Left lung (tissue), 14 donors: ENCODE measurements at places on chromosomes 3 and 15. TPM values are rescaled to one million over a fixed set of nuclear protein-coding genes. Genes with fewer than 3 reads are reported as not detected.

GRCh38 chr15:88401996-88402656 is 65.1 kb downstream of the MRPL46 start:
- no peak for DNase-seq

DNA sequence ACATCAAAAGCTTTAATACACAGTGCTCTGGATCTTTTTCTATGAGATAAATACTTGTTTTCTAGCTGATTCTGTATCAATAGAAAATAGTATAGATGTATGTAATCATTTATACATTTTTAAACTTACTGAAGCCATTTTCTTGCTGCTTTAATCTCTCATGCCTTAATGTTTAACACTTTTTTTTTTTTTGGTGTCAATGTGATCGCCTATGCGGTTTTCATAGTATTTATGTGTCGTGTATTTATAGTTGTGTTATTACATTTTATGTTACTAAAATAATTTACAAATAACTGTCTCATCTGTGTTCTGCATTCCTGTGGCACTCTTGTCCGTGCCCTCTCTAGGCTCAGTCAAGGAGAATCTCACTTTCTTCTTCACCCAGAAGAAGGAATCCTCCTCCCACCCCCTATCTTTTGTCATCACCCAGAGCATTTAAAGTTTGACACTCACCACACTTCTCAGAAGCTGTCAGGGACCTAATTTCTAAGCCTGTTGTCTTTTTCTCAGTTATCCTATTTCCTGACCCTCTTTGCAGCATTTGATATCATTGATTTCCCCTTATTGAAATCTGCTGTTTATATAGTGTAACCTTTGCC is 21.4 kb upstream of the GPR171 start:
- DNase-seq = no peak

- peak; percentile 10 for DNase-seq
Measured at GRCh38 chr3:159593927-159594605, 394.6 kb upstream of the IL12A start.

The FOXL2NB gene
- polyA plus RNA-seq = 0.08 TPM

GRCh38 chr3:99418209-99418635 is 220.2 kb upstream of the COL8A1 start:
- DNase-seq = no peak

GRCh38 chr3:114186501-114186900 is 7.6 kb upstream of the DRD3 start:
- DNase-seq = no peak

The SPATA12 gene
- not detected for polyA plus RNA-seq

DNA sequence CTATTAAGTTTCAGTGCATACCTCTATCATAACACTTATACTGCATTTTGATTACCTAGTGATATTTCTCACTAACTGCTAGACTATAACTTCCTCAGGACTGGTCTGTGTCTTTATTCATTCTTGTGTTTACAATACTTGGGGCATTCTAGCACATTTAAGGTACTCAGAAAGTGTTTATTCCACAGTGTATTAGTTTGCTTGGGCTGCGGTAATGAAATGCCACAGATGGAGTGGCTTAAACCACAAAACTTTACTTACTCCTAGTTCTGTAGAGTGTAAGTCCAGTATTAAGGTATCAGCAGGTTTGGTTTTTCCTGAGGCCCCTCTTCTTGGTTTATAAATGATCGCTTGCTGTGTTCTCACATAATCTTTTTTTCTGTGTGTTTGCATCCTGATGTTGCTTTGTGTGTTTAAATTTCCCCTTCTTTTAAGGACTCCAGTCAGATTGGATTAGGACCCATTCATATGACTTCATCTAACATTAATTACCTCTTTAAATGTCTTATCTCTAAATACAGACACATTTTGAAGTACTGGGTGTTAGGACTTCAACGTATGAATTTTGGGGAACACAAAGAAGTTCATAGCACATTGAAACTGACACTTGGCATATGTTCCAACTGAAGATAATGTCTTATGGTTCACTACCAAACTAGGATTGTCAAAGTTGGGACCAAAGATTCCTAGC is 23.9 kb downstream of the RNF111 start:
- DNase-seq = no peak

The CHRM5 gene
- polyA plus RNA-seq = 0.37 TPM

The STAC gene
- 0.63 TPM for polyA plus RNA-seq

GRCh38 chr15:83112233-83112955 is 4.9 kb downstream of the TM6SF1 start:
- no peak for DNase-seq

GRCh38 chr15:59276225-59277178 is 69.9 kb downstream of the LDHAL6B start:
- DNase-seq = no peak

DNA sequence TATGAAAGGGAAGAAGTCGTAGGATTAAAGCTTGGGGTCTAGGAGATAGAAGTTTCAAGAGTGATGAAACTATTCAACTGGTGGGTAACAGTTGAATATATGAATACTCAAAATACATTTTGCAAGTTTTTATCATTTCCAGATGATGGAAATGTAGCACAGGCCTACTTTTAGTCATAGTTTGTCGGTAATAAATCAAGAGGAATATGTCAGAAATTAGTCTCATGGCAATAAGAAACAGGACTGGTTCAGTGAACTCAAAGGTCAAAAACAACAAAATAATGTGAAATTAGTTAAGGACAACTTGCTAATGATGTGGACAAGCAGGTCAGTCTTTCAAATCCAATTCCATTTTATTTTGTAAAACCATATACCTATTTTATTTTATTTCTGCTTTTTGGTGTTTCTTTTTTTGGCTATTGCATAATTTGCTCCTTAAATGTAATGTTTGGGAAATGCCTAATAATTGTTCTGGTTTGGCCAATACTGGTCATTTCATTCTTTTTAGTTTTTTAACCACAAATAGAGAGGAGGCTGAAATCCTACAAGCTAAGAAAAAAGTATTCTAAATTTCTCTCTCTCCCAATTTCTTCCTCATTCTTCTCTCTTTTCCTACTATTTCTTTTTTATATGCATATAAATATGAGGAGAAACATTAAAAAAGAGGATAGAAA is 195.2 kb upstream of the ARHGEF26 start:
- DNase-seq = no peak

GRCh38 chr3:105905328-105905727 is 36.5 kb upstream of the CBLB start:
- no peak for DNase-seq

- DNase-seq = peak; percentile 59
Measured at GRCh38 chr3:56980798-56981390, 79.6 kb upstream of the SPATA12 start.

DNA sequence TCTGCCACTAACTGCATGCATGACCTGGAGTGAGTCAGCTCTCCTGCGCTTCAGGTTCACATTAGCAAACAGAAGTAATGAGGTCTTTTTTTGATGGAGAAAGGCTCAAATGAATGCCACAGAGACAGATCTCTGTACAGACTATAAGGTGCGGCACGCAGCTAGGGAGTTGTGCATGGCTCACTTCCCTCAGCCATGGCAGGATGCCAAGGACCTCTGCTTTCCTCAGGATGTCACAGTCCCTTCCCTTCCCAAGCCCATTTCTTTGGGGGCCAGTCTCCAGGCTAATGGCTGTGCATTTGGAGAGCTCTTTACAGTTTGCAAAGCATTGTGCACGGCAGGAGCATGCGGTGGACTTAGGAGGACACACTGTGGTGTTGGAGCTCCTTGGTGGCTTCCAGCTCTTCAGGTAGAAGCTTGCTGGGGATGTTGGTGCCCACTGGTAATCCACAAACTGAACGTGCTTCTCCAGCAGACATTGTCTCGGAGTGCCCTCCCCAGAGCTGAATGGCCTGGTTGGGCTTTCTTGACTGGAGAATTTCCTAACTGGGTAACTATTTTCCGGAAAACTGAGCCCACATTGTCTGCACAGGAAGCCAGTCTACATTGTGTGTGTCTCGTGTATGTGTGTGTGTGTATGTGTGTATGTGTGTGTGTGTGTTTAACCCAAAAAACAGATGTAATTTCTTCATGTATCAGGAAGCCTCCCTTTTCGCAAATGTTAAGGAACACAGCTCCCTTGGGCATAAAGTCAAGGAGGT is 172.5 kb upstream of the TLE3 start:
- no peak for DNase-seq

The NRG4 gene
- 2.3 TPM for polyA plus RNA-seq

DNA sequence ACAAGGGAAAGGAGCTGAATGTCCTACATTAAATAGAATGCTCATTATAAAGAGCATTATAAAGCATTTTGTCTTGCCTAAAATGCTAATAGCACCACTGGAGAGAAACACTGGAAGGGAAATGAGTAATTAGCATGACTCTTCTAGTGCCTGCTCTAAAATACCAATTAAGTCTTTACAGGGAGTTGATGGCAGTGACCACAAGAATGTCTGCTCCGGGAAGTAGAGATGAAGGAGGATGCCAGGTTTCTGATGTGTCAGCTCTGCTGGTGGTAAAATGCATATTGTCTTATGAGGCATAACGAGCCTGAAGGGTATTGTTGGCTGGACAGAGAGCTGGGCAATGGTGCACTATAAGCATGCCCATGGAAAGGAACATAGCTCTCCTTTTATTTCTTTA is 49.5 kb downstream of the MYLK start:
- no peak for DNase-seq

GRCh38 chr3:197907196-197907595 is 42.8 kb upstream of the RPL35A start:
- DNase-seq = no peak

DNA sequence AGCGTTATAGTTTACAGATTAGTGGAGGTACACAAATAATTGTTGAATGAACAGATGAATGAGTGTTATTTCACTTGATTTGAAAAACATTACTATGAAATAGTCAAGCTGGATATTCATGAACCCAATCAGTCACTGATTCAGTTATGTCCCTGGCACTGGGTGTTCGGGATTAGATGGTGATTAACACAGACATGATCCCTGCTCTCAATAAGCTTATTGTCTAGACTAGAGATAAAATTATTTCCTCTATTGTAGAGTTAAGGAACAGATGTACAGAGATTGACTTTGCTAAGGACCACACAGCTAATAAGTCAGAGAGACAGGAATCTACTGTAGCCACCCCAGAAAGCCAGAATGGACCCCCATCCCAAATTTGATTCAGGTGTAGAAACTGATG is 963 bp downstream of the GRAMD1C start:
- no peak for DNase-seq

DNA sequence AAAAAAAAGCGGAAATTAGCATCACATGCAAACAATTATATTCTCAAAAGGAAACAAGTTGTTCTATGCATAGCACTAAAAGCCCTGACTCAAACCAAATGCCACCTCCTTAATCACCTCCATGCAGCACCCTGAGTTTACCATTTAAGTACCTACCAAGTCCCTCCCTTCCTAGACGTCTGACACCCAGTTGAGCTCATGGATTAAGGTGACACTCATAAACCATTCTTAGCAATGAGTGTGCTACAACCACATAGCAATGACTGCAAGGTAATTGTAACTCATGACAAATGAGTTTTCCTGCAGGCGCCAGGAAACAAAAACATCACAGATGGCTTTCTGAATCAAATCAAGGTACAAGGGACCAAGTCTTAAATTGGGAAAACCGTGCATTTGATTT is 32.0 kb downstream of the WWTR1 start:
- no peak for DNase-seq

DNA sequence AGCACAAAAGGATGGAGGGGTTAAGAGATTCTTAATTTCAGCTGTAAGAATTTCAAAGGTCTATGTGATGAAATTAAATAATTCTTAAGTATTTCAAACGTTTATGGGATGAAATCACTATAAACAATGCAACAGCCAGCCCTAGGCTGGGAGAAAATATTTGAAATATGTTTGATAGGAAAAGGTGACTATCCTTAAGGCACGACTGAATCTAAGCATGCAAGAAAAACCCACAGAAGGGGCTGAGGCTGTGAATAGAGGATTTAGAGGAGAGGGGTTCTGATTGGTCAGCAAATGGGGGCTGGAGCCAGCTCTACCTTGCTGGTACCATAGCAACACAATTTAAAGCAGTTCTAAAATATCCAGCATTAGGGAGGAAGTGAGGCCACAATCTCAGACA is 220.8 kb upstream of the ATP10A start:
- no peak for DNase-seq

The CFAP92 gene
- polyA plus RNA-seq = 4.3 TPM

DNA sequence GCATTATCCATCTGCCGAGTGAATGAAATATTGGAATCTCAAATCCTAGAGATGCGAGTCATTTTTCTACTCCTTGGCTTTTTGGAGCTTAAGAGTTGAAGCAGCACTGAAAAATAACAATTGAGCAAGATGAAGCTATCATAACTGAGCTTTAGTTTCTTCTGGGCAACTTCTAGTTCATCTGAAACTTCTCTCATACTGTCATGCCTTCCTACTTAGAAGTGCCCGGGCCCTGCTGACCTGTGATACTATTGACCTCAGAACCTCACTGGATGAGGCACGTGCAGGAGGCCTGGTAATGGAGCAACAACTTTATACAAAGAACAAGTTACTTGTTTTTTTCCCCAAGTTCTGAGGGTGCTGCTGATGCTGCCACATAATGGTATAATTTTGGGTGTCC is 48.5 kb upstream of the P3H2 start:
- no peak for DNase-seq

- DNase-seq = no peak
Measured at GRCh38 chr15:80560601-80561400, 134.3 kb upstream of the ABHD17C start.

GRCh38 chr15:52326756-52327155 is 31.2 kb upstream of the MYO5C start:
- no peak for DNase-seq

DNA sequence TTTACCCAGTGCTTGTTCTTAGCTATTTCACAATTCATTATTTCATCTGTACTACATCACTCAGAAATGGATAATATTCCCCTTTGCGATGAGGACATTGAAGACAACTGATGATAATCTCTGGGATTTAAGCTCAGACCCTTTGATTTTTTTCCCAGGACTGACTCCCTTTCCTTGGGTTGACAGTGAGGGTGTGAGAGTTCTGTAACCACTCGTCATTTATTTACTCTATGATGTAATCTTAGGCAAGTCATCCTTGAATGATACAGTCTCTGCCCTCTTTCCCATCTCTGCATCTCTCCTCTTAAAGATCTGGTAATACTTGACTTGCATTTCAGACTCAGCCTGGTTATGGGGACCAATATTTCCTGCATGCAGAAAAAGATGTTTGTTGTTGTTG is 1041.7 kb downstream of the AGBL1 start:
- DNase-seq = no peak

The CHAC1 gene
- polyA plus RNA-seq = 1.1 TPM

DNA sequence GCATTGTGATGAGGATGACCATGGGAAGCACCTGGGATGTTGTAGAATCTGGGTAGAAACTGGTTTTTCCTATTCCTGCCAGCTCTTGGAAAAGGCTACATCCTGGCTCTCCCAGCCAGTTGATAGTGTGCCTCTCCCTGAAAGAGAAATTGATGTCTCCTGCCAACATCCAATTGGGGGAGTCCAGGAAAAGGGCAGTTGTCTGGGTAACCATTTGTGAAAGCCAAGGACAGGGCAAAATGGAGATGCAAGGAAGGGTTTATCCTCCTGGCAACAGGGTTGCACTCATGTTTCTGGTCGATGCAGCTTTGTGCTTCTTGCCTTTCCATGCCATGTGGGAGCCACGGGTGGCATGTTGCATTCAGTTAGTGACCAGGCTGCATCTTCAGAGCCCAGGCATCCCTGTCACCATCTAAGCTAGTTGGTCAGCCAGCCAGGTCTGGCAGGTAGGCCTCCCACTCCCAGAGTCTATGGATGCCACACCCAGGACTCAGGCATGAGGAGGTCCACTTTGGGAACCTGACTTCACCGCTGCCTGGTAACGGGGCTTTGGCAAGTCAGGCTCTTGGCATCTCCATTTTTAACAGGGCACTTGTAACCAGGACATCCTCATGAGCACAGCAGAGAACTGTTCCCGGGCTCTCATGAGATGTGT is 153.5 kb downstream of the DNAJB8 start:
- DNase-seq = no peak

The SAMMSON gene
- 0.20 TPM for polyA plus RNA-seq
